Breast epithelium (tissue), 4 donors: ENCODE measurements at places on chromosomes 1 and 21. TPM values are rescaled to one million over a fixed set of nuclear protein-coding genes. Genes with fewer than 3 reads are reported as not detected.

DNA sequence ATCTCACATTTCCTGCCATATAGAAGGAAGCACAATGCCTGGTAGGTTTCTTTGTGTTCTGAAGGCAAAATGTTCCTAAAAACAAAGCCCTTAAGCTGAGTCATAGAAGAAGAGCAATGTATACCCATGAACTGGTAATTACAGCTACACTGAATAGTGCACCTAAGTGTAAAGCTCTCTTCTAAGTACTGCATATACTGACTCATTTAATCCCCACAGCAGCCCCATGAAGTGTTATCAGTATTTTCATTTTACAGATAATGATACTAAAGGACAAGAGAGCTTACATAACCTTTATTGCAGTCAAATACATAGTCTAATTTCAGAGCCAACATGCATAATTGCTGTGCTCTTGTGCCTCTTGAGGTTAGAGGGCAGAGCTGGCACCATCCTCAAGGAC is 239.9 kb downstream of the DPYD start:
- DNase-seq, result no peak

DNA sequence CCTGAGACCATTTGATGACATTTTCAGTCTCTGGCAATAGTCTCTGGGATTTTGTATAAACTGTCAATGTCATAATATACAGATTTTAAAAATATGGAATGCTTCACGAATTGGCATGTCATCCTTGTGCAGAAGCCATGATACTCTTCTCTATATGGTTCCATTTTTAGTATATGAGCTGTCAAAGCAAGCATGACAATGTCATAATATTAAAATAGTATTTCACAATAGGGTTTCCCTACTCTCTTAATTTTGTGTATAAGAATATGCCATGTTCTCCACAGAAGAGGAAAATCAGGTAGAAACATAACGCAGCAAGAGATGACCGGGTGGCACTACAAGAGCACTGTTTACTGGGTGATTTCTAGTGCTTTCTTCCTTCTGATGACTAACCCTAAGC is 8.3 kb upstream of the DIPK1A start:
- no peak for DNase-seq

DNA sequence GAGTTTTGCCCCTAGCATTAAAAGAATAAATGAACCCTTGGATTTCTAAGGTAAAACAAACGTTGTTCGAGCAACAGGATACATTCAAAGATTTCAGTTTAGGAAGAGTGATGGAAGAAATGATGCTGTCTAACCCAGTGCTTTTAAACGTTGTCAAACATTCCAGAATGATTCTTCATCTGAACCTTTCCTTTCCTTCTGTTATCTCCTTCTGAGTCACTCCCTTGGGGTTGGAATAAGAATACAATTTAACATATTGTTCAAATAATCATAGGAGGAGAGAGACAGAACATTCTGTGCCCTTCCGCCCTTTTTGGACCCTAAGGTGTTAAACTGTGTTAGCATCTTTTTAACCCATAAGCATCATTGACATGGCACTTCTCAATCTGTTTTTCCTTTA is 61.1 kb upstream of the RCOR3 start:
- no peak for DNase-seq

DNA sequence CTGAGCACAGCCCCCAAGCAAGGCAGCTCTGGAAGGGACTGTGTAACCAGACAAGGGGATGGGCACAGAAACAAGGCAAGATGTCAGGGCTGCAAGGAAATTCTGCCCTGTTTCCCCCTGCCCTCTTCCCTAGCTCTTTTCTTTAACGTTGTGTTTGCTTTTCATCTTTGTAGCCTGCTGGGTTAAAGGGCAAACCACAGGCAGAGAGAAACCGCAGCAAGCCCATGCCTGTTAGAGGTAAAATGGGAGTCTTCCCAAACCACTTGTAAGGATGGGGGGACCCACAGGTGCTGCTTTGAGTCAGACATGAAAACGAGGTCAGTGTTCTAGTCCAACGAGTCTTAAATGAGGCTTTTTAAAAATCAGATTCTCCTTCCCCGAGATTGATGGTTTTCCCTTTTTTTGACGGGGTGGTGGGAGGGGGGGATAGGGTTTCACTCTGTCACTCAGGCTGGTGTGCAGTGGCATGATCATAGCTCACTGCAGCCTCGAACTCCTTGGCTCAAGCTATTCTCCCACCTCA is 13.3 kb downstream of the TGFBR3 start:
- no peak for DNase-seq

DNA sequence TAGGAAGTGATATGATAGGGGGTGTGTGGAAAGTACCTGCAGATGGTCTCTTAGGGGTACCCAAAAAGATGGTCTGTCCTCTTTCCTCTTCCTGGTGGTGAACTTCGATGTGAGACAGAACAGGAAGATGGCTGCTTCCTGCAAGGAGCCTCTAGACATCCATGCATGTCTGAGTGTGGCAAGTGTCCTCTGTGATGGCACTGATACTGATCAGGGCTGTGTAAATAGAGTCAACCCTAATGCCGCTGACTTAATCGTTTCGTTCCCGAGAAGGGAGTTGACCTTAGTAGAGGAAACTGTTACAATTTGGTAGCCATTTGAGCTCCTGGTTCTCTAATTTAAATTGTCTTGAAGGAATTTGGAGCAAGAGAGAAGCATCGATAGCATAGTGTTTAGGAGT is 168.6 kb downstream of the VPS13D start:
- DNase-seq, result no peak

GRCh38 chr1:232621050-232621449 is 8.9 kb downstream of the SIPA1L2 start:
- no peak for DNase-seq

GRCh38 chr1:173168941-173169340 is 38.2 kb downstream of the TNFSF4 start:
- no peak for DNase-seq

DNA sequence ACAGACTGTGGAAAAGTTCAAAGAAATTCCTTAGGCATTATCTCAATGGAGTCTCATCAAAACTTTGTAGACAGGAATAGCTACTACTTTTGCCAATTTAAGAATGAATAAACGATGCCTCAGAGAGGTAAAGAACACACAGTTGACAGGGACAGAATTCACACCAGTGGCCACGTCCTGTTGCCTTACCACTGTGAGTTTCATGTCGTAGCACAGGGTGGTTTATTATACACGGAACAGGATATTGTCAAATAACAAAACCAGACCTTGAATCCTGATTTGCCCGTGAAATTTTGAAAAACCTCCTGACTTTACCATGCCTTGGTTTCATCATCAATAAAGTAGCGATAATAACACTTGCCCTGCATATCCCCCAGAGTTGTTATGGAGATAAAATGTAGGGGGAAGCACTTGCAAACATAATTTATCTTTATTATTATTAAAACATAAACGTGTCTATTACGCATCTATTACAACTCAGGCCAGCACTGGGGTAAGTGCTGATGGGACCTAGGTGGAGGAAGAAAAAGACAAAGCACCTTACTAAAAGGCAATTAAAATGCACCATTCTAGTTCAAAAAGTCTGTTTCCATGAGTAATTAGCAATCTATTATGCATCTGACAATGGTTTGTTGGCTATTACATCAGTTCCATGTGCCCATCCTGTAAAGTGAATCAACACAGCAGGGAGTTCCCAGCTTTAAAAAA is 408.1 kb upstream of the RUNX1 start:
- no peak for DNase-seq

DNA sequence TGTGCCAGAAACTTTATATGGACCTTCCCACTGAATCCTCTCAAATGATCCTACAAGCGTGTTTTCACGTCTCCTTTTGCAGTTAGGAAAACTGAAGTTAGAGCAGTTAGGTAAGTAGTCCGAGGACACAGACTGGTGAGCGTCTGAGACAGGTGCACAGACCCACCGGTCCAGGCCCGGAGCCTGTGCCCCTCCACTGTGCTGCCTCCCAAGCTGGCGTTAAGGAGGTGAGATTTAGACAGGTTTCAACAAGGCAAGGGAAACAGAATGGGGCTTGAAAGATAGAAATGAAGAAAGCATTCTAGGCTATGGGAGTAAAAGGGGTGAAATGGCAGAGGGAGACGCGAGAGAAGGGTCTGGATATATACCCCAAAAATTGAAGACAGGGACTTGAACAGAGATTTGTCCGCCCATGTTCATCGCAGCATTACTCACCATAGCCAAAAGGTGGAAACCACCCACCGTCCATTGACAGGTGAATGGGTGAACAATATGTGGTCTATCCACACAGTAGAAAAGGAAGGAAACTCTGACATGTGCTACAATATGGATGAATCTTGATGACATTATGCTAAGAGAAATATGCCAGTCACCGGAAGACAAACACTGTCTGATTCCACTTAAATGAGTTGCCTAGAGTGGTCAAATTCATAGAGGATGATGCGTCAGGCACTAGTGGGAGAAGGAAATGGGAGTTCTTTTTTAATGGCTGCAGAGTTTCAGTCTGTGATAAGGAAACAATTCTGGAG is 15.7 kb upstream of the PKP1 start:
- no peak for DNase-seq

DNA sequence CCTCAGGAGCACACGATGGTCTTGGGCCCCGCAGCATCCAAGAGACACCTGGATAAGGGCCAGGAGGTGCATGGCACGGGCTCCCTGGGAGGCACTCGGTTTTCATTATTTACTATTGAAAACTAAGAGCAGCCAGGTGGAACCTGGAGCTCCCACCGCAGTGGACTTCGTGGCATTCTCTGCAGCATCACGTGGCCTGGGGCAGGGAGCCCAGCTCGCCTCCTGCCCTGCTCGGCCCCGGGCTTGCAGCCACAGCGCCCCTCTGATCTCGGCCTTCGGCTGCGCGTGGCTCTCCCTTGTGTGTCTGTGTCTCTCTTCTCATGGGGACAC is 121.6 kb downstream of the SIK1 start:
- no peak for DNase-seq

DNA sequence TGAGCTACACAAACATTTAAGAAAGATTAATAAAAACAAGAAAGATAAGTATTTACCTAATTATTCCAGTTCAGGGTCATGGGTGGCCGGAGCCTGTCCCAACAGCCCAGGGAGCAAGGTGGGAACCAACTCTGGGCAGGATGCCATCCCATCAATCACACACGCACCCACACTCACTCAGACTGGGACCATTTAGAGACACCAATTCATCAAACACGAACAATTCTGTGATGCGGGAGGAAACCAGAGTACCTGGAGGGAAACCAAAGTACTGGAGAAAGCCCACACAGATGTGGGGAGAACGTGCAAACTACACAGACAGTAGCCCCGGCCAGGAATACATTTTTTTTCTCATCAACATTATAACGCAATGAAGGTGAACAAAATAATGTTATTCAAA is 16.2 kb downstream of the WASF2 start:
- no peak for DNase-seq

DNA sequence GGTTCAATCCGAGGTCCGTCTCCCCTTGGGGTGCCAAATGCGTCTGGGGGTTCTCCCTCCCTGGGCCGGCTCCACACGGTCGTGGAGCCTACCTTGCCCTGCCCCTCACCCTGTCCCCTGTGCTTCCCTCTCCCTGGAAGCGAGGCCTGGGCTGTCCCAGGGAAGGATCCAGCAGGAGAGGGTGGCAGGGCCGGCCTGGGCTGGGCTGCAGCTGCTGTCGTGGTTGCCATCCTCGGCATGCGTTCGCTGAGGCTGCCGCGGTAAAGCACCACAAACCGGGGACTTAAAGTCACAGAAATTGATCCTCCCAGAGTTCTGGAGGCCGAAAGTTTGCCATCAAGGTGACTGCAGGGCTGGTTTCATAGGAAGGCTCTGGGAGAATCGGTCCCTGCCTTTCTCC is 123.0 kb upstream of the TMPRSS2 start:
- DNase-seq, result no peak

GRCh38 chr1:91015794-91016550 is 5.9 kb downstream of the ZNF644 start:
- DNase-seq, result no peak

DNA sequence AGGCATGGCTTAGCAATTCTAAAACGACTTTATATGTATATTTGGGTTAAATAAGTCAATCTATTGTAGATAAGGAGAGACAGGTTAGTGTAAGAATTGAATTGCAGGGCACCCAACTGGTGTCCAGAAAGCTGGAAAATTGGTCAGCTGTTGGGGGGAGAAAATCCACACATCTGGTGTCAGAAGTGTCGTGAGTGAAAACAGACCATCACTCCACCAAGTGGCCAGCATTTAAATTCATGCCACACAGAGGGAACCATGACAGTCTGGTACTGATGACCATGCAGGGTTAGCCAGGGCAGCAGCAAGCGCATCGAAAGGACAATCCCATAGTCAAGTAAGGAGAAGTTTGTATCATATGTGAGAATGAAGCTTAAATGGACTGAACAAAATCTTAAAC is 11.7 kb downstream of the LAX1 start:
- no peak for DNase-seq

DNA sequence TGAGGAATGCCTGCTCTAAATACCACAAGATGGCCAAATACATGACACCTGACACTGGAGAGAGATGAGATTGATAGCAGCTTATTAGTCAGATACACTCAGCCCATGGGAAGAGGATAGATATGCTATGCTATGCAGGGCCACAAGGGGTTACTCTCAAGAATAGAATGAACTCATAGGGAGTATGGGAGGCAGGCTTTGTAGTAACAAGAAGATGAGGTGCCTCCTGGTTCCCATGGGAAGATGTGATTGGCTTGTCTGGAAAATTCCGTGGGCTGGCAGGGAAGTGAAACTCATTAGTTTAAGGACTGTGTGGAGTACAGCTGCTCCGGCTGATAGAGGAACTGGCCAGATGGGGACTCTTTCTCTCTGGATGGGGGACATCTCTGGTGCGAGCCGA is 16.5 kb downstream of the CCDC30 start:
- DNase-seq, result no peak

DNA sequence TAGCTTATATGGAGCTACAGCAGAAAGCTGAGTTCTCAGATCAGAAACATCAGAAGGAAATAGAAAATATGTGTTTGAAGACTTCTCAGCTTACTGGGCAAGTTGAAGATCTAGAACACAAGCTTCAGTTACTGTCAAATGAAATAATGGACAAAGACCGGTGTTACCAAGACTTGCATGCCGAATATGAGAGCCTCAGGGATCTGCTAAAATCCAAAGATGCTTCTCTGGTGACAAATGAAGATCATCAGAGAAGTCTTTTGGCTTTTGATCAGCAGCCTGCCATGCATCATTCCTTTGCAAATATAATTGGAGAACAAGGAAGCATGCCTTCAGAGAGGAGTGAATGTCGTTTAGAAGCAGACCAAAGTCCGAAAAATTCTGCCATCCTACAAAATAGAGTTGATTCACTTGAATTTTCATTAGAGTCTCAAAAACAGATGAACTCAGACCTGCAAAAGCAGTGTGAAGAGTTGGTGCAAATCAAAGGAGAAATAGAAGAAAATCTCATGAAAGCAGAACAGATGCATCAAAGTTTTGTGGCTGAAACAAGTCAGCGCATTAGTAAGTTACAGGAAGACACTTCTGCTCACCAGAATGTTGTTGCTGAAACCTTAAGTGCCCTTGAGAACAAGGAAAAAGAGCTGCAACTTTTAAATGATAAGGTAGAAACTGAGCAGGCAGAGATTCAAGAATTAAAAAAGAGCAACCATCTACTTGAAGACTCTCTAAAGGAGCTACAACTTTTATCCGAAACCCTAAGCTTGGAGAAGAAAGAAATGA is 37.6 kb downstream of the CENPF start:
- DNase-seq, result no peak

The C1orf74 gene
- 0.64 TPM for total RNA-seq

The INAVA gene
- 1.0 TPM for total RNA-seq

The SYPL2 gene
- 0.44 TPM for total RNA-seq

The S100A4 gene
- total RNA-seq, result 1,015 TPM

The OR2T35 gene
- total RNA-seq, result not detected

The INSRR gene
- total RNA-seq, result not detected

The ZNF496 gene
- total RNA-seq, result 31.1 TPM

The TFAP2E gene
- total RNA-seq, result 2.6 TPM

The CNKSR1 gene
- 22.3 TPM for total RNA-seq

The B3GALNT2 gene
- 25.9 TPM for total RNA-seq

The KCNJ6 gene
- total RNA-seq, result not detected
